ENCODE measurements at places on chromosomes 6 and 20.

DNA sequence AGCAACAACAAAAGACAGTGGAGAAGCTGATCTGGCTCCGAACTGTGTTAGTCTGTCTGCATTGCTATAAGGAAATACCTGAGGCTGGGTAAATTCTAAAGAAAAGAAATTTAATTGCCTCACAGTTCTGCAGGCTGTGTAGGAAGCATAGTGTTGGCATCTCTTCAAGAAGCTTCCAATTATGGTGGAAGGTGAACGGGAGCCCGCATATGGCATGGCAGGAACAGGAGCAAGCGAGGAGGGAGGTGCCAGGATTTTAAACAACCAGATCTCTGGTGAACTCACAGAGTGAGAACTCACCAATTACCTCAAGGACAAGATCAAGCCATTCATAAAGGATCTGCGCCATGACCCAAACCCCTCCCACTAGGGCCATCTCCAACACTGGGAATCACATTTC lies 293.5 kb downstream of the SMOC2 start:
- no peak for DNase-seq

- DNase-seq, result no peak
Measured at GRCh38 chr20:48926821-48927220, 5.3 kb downstream of the ARFGEF2 start.

DNA sequence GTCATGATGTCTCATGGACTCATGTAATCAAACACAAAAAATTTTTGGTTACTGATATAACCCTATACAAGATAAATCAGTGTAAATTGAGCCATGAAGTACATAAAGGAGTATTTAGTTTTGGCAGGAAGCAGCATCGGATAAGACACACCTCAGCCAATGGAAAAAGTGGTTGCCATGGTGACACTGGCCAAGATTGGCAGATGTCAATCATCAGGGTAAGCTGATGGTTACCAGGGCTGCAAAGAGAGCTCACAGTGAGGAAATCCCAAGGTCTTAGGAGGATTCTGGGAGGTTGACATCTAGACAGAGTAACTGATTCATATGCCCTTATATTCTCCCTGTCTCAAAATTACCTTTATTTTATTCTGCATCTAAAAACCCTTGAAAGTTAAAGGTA lies 203.8 kb upstream of the PCSK2 start:
- no peak for DNase-seq

- no peak for DNase-seq
Measured at GRCh38 chr20:19512886-19513677, 245.0 kb upstream of the RIN2 start.

DNA sequence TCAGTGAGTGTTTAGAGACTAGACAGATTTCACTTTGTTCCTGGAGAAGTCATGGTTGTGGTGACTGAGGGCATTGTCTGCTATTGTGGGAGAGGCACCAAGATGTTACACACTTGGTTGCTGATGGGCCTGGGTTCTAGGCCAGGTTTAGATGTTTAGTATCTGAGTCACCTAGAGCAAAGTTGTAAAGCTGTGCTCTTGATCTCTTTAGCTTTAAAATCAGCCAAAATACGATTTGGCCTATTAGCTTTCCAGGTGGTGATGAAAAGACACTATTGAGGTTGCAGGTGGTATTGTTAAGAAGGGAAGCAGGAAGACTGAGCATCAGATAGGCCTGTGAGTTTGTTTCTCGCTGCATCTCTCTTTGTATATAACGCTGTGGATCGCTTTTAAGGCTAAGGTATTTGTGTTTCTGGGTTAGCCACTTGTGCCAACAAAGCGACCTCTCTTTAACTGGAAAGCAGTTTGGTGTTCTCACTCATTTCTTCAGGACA lies 48.6 kb downstream of the FOXO3 start:
- peak; percentile 40 for DNase-seq

GRCh38 chr20:4855555-4855954 lies 133.8 kb downstream of the PRND start:
- no peak for DNase-seq

GRCh38 chr6:72861059-72861458 lies 239.2 kb downstream of the KCNQ5 start:
- no peak for DNase-seq

- no peak for DNase-seq
Measured at GRCh38 chr6:73064266-73064665, 161.0 kb downstream of the KHDC1L start.

GRCh38 chr6:14873101-14873500 lies 372.8 kb upstream of the JARID2 start:
- no peak for DNase-seq

DNA sequence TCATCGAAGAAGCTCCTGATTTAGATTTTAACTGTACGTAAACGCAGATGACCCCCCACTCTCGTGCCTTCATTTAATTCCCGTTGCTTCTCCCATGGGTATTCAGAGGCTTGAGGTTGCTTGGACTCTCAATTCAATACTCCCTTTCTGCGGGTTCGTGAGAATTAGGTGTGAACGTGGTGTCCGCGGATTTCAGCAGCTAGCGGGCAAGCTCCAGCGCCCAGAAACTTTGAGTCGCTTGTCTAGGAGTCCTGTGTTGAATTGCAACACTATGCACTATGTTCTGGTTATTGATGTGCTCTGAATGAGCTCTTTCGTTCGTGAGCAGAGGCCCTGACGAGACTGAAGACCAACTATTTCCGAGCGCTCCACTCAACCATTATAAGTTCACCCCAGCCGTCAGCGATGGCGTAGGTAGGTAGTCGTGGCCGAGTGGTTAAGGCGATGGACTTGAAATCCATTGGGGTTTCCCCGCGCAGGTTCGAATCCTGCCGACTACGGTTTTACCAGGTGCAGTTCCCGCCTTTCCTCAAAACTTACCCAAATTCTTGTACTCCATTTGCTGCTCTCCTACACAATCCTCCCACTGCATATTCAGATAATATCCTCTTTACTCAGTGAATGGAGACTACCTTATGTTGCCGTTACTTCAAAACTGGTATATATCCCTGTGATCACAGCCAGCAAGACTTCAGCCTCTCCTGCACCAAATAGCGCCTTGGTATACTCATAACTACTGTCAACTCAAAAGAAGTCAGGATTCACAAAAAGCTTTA lies 72.6 kb upstream of the ZNF184 start:
- DNase-seq, result no peak

DNA sequence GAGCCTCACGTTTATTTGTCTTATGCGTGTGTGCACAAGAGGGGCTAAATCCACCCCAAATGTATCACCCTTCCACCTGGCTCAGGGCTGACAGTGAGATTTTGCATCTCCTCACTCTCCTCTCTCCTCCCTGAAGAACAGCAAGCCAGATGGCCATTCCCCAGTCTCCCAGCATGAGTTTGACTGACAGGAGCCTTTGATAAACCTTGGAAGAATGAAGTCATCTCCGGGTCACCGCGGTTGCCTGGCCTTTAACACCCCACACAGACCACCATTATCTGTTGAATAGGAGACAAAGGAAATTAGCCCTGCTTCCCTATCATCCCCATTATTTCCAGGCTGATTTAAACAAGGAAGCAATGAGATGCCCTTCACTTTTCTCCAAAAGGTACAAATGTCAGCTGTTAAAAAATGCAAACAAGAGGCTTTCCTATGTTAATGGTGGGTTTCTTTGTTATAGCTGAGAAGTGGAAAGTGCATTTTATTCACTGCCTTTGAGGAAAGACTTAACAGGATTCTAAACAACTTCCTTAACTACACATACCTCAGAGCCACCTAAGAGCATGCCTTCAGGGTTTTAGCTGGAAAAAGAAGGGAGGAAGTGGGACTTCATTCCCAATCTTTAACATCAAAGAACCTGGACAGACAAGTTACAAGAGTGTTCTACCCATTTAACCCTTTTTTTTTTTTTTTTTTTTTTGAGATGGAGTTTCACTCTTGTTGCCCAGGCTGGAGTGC lies 524.8 kb upstream of the ID4 start:
- DNase-seq, result no peak

DNA sequence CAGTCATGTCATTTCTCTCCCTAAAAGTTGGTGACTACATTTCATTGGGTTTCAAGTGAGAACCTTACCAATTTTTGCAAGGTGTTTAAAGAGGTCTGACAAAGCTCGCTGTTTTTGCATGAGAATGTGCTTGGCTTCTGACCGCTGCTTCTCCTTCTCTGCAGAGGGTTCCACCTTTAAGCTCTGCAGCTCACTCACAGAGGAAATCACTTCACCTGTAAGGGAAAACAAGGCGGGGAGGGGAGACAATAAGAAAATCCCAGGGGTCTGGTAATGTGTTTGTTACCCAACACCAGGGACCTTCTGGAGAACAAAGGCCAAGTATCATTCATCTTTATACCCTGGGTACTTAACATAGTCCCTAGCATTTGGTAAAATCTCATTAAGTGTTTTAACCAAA lies 40.0 kb upstream of the LYRM2 start:
- no peak for DNase-seq

GRCh38 chr6:56420296-56420695 lies 172.9 kb upstream of the COL21A1 start:
- DNase-seq, result no peak

DNA sequence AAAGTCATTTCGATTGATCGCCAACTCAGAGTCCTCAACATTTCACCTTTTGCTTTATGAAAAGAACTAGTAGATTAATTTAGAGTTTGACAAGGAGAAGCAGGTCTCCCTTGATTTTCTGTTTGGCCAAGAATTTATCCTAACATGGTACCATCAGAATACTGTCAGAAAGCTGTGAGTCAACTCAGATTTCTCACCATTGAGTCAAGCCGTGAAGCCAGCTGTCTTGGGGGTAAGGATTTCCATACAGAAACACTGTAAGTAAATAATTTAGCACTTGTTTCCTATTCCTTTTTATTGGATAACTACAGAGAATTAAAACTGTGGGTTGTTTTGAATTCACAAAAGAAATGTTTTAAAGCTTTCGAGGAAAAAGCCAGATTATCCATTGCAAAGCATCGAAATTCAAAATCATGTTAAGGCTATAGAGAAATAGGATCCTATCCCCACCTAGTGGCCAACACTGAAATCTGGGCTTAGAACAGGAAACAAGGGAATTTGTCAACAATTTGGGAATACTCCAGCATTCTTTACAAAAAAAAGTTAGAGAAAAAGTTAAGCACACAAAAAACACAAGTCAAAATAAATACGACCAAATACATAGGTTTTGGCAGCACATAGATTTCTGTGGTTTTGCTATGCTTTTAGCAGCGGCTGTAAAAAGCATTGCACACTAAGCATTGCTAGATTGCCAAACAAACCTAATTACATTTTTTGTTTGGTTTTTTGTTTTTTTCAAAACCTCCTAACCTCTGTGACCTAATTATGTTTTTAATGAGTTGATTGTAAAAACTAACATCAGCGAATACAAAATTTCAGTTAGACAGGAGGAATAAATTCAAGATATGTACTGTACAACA lies 44.2 kb downstream of the COL11A2 start:
- peak; percentile 18 for DNase-seq

- no peak for DNase-seq
Measured at GRCh38 chr6:161303628-161304340, 29.9 kb upstream of the AGPAT4 start.

DNA sequence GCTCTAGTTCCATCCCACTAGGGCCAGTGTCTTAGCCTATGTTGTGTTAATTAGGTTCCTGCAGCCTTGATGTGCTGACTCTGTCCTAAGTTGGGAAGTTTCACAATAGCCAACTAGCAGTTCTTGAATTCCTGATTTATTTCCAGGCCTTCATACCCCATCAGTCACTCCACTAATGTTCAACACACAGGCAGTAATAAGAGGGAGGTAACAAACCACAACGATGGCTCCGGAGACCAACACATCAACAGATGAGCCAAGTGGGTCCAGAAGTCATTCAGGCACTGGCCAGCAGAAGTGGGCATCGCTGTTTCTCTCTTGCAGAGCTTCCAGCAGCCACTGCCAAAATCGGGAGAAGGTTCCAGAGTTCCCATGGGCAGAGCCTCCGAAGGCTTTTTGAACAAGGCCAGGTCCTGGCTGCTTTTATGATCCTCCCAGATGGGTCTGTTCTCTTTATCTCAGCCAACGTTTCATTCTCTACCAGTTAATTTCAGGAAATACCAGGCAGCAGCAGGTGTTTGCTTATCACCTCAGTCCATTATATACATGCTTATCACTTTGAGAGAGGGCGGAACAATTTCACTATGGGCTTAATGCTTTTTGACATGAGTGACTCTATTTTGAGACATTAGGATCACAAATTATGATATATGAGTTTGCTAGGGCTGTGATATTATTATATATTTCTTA lies 48.5 kb upstream of the NOP56 start:
- no peak for DNase-seq

DNA sequence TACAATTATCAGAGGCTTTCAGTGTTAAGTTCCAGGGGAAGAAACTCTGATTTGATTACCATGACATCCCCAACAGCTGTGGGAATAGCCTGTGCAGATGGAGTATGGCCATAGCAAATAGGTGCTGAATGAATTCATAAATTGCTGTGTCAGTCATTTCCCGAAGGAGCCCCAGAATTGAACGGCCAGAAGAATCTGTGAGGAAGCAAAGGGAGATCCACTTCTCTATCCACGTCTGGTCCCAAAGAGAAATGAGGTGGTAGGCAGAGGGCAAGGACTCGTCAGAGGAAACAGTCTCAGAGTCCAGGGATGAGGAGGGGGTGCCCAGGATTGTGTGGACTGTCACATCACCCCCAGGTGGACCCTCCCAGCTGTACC lies 3.1 kb upstream of the TAF8 start:
- no peak for DNase-seq

- no peak for DNase-seq
Measured at GRCh38 chr20:24242763-24243162, 226.7 kb upstream of the SYNDIG1 start.

DNA sequence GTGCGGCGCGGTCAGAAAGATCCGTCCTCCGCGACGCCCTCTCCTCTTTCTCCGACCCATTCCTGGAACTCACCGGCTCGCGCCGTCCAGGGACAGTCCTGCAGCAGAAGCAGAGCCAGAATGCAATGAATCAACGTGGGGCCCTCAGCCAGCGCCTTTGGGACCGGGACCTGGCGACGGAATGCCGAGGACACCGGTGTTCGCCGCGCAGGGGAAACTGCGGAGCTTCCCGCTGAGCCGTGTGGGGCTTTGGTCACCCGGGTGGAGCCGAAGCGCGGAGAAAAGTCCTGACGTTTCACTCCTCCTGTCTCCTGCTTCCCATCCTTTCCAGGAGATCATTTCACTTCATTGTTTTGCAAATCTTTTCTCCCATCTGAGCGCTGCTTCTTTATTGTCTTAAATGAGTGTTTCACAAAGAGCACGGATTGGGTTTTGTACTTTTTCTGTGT lies 26.5 kb downstream of the ULBP1 start:
- DNase-seq, result no peak

GRCh38 chr20:53582574-53583351 lies 10.9 kb downstream of the ZNF217 start:
- DNase-seq, result no peak

DNA sequence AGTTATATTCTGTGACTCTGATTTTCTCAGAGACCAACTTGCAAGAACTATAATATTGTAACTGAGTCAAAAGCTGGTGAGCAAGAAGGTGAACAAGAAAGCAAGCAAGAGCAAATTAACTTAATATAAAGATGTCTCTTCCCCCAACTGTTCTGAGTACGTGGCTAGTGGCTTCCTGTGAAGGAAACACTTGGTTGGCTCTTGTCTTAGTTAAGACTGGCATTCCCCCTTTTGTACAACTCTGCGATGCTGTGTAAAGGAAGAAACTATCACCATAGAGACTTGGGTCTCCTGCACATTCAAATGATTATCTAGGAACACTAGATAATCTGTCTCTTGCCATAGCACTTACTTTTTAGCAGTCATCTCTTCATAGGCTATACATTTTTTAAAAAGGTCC lies 47.3 kb upstream of the TNFAIP3 start:
- no peak for DNase-seq

All from SJSA1 (cell line).